ENCODE measurements at places on chromosomes 5 and 9.

GRCh38 chr5:171436804-171437285, 17.4 kb downstream of the FGF18 start:
- no peak for DNase-seq

- no peak for DNase-seq
Observed at GRCh38 chr5:109739741-109740728, 50.3 kb downstream of the MAN2A1 start.

DNA sequence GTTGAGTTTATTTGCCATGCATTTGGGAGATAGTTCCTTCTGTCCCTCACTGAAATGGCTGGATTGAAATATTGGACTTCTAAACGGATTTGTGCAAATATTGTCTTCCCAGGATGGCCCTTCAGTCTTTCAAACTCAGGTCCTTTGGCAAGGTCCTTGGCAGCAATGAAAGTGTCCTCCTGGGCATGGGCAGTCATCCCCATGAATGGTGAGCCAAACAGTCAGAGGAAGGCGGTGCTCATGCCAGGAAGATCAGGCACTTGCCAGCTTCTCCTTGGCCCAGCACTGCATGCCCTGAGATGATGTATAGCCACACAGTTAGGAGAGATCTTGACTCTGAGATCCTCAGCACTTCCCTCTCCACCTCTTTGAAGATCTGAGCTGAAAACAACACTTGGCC, 221.4 kb upstream of the KLF4 start:
- DNase-seq: no peak

GRCh38 chr5:62707131-62707530, 128.5 kb downstream of the LRRC70 start:
- DNase-seq: no peak

GRCh38 chr9:98410185-98410697, 154.8 kb upstream of the TBC1D2 start:
- no peak for DNase-seq
